Vagina (tissue), 2 donors: ENCODE measurements at places on chromosomes 4 and X.

- DNase-seq: no peak
These were observed 10.7 kb upstream of the ADH4 start for GRCh38 chr4:99154658-99155342.

GRCh38 chr4:11565899-11566298 lies 137.2 kb upstream of the HS3ST1 start:
- DNase-seq: no peak

GRCh38 chr4:180456928-180457327 lies 1786.3 kb upstream of the TENM3 start:
- DNase-seq: no peak

- no peak for DNase-seq
These were observed 578 bp downstream of the APOOL start for GRCh38 chrX:85004255-85004654.

DNA sequence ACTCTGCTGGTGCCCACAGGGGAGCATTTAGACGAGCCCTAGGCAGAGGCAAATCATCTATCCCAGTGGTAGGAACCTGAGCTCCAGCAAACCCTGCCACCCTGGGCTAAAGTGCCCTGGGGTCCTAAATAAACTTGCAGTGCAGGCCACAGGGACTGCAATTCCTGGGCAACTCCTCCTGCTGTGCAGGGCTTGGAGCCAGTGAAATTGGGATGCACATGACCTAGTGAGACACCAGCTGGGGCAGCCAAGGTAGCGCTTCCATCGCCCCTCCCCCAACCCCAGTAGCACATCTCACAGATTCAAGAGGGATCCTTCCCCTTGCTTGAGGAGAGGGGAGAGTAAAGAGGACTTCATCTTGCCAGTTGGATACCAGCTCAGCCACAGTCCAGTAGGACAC lies 44.1 kb downstream of the CHRNA9 start:
- DNase-seq: no peak

DNA sequence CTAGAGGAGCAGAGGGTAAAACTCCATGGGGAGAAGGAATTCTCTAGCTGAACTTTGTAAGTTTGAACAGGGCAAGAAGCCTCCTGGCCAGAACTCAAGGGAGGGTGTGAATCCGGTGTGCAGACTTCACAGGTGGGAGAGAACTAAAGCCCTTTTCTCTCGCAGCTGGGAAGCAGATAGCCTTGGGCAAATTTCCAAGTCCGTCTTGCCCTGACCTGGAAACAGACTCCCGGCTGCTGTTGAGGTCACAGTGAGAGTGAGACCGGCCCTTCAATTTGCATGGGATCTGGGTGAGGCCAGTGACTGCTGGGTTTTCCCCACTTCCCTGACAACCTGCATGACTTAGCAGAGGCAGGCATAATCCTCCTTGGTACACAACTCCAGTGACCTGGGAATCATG lies 94.5 kb upstream of the ZNF827 start:
- DNase-seq: no peak

DNA sequence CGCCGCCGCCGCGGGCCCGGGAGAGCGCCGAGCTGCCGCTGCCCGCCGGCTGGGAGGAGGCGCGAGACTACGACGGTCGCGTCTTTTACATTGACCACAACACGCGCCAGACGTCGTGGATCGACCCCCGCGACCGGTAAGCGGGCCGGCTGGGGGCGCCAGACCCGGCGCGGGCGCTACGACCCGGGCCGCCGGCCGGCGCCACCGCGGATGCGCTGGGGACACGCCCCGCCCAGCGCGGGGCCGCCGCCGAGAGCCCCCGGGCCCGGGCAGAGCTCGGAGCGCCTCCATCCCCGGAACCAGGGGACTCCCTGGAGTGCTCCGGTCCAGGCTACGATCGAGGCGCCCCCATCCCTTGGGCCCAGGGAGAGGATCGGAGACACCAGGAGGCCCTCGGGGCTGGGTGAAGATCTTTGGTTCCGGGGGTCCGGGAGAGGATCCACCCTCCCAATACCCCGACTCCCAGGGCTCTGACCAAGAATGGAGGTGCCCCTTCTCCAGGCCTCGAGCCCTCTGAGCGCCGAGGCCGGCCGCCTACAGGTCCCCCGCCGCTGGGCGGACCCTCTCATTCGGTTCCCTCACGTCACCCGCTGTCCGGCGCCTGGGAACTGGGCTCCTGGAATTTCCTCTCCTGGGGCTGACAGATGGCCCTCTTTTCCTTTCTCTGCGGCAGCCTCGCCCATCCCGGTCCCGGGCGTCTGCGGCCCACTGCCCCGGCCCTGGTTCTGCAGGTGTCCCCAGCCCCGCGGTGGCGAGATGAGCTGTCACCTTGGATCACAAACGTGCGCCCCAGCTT lies 48.8 kb downstream of the CLDN34 start:
- DNase-seq: no peak

DNA sequence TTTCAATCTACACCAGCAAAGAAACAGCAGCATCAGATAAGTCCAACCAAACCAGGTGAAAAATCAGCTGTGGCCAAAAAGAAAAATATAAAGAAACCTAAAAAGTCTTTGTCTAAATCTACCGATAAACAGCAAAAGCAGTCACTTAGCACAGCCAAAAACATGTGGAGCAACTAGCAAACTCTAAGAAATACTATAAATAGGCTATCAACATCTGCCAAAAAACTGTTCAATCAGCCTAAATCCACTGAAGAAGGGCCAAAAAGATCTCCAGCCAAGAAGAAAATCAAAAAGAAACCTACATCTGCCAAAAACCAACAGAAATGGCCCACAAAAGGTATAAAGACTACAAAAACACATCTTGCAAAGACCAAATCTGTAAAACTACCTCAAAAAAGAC lies 36.7 kb upstream of the CABS1 start:
- DNase-seq: no peak

DNA sequence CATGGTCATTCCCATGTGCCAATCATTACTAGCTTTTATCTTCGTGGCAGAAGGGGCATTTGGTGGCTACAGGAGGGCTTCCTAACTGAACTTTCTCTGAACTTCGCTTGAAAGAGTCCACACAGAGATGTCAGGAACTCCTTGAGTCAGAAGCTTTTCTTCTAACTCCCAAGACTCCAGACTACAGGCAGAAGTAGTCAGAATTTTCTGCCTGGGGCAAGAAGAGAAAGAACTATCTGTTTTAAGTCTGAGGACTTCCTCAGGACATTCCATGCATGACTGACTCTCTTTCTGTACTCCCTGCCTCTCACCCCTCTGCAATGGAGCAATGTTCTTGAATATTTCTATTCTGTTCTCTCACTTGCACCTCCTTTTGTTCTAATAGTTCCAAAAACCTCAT lies 170.5 kb upstream of the TBC1D9 start:
- DNase-seq: no peak

GRCh38 chr4:38313175-38313574 lies 350.8 kb upstream of the KLF3 start:
- no peak for DNase-seq

GRCh38 chrX:138191998-138192397 lies 519.5 kb downstream of the FGF13 start:
- no peak for DNase-seq

DNA sequence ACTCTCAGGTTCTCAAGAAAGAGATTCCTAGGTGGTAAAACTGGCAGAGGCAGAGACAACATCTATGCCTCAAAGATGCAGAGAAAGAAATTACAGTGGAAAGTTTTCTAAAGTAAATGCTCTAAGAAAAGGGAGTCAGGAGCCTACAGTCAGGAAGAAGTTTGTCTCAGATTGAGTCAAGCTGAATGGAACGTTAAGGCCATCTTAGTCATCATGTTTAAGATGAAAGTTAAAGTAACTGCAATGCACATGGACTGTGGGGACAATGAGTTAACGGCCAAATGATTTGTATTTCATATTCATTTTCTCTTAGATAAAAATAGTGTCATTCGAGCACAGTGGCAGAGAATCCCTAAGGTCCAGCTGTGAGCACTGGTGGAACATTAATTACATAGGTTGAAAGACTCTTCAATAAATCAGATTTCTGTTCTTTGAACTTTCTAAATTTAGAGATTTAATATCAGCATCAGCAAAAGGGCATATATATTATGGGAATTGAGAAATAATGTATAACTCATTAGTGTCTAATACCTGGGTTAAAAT lies 384.6 kb downstream of the DTHD1 start:
- no peak for DNase-seq
